ENCODE measurements at places on chromosomes 3 and 15.

- DNase-seq: no peak
These were observed 33.1 kb downstream of the KLF13 start for GRCh38 chr15:31359702-31360111.

GRCh38 chr3:47251689-47252088, 30.9 kb downstream of the KIF9 start:
- DNase-seq: no peak

- DNase-seq: no peak
These were observed 224.5 kb upstream of the WNT5A start for GRCh38 chr3:55711646-55712045.

DNA sequence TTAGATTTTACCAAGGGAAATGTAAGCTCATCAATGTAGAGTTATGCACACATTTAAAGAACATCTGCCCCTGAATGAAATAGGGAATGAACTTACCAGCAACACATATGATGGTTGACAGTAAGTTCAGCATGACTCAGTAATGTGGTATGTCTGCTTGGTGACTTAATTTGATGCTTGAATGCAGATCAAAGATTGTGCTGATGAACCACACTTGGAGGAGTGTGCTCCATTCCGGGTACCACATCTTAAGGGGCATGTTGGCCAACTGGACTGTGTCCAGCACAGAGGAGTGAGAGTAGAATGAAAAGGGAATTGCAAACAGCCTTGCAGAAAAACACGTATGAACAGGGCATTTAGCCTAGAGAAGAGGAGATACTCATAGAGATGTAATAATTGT, 171.0 kb upstream of the RARB start:
- DNase-seq: no peak

DNA sequence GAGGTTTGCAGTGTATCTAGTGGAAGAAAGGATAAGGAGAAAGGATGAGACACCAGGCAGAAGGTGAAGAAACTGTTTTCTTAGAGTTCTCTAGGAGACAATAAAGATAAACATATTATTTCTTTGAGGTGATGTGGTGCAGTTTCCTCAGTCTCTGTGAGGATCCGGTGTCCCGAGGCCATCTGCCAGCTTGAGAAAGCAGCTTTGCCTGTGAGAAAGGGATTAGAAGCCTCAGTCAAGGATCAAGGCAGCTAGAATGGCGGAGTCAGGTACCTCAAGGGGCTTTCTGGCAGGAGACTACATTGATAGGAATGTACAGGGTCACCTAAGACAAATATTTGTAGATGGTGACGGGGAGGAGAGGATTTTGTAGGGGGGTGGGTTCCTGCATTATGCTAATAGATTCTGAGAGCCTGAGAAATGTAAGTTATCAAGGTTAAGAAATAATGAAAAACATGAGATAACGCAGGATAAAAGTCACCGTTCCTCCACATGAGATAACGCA, 103.9 kb upstream of the MB21D2 start:
- no peak for DNase-seq

- DNase-seq: no peak
These were observed 59.7 kb upstream of the MBNL1 start for GRCh38 chr3:152209060-152209459.

GRCh38 chr3:146280864-146281263, 30.0 kb upstream of the PLSCR4 start:
- DNase-seq: no peak

- no peak for DNase-seq
These were observed 1.1 kb upstream of the PLCH1 start for GRCh38 chr3:155745795-155746550.

- DNase-seq: peak; percentile 26
These were observed 1003.9 kb upstream of the NR2F2 start for GRCh38 chr15:95326431-95327182.

- peak; percentile 74 for DNase-seq
These were observed 20.7 kb downstream of the SHF start for GRCh38 chr15:45166834-45167630.

DNA sequence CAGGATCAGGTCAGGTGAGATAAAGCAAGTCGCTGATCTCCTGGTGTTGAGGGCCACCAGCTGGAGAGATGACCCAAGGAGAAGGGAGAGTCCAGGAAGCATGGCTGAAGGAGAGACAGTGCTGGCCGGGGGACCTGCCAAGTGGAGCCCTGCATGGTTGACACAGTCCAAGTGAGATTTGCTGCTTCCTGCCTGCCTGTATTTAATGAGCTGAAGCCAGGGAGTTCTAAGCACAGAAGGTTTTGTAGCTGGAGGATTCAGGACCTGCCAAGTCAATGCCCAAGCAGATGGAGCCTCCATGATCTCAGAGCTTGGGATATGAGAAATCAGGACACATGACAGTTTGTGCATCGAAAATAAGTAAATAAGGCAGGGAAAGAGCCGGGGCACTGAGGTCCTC, 125.6 kb downstream of the SRGAP3 start:
- DNase-seq: no peak

GRCh38 chr15:52667597-52667996, 11.6 kb downstream of the ATOSA start:
- DNase-seq: no peak

- no peak for DNase-seq
These were observed 31.5 kb downstream of the CLEC3B start for GRCh38 chr3:45057557-45057956.

DNA sequence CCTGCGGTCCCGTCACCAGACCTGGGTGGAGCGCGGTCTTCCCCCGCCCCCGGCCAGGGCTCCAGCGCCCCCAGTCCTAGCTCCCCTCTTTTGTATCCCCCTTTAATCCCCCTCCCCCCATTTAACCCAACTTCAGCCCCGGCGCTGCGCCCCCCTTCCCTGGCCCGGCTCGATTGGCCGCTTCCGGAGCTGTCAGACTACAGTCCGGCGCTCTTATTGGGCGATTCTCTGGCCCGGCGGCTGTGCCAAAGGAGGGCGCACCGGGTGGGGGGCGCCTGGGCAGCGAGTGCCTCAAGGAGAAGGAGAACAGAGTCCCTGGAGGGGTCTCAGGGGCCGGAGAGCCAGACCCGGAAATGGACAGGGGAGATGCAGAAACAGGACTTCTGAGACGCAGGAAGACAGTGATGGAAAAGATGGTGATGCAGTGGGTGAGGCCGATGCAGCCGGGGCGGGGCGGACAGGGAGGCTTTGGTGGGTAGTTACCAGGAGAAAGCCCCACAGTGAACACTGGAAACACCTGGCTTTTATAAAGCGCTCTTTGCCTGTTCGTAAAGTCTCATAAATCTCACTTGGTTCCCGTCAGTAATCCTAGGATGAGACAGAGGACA, 1.2 kb upstream of the ADCY5 start:
- peak; percentile 26 for DNase-seq

DNA sequence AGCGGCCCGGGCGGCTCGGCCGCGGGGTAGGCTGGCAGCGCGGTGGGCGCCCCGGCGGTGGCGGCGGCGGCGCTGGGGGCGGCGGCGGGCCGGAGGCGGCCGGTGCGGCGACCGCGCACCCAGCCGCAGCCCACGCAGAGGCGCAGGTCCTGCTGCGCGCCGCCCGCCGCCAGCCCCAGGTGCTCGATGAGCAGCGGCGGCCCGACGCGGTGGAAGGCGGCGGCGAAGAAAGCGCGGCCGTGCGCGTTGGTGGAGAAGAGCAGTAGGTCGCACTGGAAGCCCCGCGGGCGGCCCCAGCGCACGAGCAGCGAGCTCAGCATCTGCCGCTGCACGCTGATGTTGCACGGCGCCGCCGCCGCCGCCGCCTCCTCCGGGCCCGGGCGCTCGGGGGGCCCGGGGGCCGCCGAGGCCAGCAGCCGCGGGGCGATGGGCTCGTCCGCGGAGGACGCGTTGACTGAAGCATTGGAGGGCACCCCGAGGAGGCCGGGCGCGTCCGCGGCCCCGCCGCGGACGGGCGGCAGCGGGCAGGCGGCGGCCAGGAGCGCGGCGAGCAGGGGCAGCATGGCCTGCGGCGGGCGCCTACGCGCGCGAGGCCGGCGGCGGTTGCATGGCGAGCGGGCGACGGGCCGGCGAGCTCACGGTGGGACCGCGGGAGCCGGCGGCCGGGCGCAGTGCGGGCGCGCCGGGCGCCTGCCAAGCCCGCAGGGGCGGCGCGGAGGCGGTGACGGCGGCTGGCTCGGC, 452 bp downstream of the TMEM158 start:
- no peak for DNase-seq

- DNase-seq: no peak
These were observed 73.9 kb downstream of the ARNT2 start for GRCh38 chr15:80478075-80478474.

GRCh38 chr3:173825730-173826129, 428.2 kb downstream of the NLGN1 start:
- no peak for DNase-seq

GRCh38 chr3:10552631-10552943, 47.2 kb upstream of the ATP2B2 start:
- DNase-seq: no peak

GRCh38 chr15:51229907-51230330, 108.5 kb downstream of the CYP19A1 start:
- DNase-seq: no peak

GRCh38 chr3:16761571-16761970, 123.2 kb upstream of the PLCL2 start:
- no peak for DNase-seq

- no peak for DNase-seq
These were observed 40.1 kb downstream of the CDCP1 start for GRCh38 chr3:45105855-45106671.

- no peak for DNase-seq
These were observed 2.9 kb downstream of the GATA2 start for GRCh38 chr3:128489927-128490649.

- no peak for DNase-seq
These were observed 191.1 kb downstream of the PLCH1 start for GRCh38 chr3:155553780-155554179.

- no peak for DNase-seq
These were observed 17.0 kb downstream of the CHRM5 start for GRCh38 chr15:33985287-33985686.

Data from progenitor cell of endocrine pancreas (in vitro differentiated cells).